ENCODE measurements at places on chromosomes 11 and 22. TPM values are rescaled to one million over a fixed set of nuclear protein-coding genes. Genes with fewer than 3 reads are reported as not detected.

The SHANK2 gene
- 49.6 TPM for total RNA-seq

DNA sequence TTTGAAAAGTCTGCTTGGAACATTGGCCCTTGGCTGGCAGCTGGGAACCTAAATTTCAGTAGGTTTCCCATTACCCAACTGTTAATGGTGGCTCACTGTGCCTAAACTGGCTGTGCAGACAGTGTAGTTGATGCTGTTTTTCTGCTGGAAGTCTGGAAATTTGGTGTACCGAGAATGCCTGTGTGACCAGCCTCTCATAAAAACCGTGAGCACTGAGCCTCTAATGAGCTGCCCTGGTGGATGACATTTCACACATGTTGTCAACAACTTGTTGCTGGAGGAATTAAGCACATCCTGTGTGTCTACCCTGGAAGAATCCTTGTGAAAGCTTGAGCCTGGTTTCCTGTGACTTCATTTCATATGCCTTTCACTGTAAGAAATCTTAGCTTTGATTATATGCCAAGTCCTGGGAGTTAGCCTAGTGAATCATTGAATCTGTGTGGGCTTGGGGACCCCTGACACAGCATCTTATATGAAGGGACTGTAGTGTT is 131.1 kb downstream of the LDLRAD3 start:
- DNase-seq, result no peak

GRCh38 chr11:77879218-77879617 is 58.3 kb downstream of the AAMDC start:
- no peak for DNase-seq

The CDC45 gene
- 23.5 TPM for total RNA-seq

DNA sequence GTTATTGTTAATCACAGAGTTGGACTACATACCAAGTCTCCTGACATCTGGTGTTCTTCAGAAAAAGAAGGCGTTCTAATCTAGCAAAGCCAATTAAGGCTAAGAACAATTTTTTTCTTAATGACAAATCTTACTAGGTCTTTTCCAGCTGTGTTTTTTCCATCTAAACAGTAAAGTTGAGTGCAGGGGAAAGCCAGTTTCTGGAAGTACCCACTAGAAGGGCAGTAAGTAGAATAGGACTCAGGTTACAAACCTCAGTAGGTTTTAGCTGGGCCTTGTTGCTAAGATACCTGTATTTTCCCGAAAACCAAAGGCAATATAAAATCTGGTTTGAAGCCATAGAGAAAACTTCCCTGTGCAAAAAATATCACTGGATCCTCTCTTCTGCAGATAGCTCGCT is 351.9 kb downstream of the ETS1 start:
- DNase-seq, result no peak

The OR52A1 gene
- total RNA-seq, result 12.1 TPM

DNA sequence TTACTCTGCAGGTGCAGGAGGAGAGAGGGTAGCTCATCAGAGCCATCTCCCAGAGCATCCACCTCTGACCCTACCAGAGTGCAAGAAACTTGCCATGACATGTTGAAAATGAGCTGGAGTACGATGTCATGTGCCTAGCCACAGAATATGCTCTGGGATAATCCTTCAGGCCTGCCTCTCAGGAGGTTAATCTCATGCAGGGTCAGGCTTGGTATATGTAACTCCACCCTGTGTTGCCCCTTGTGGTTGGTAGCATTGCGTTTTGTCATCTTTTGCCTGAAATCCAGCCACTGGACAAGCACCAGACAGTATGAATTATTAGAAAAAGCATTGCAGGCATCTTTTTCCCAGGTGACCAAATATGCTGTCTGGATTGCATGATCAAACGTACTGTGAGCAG is 36.2 kb downstream of the CNTF start:
- no peak for DNase-seq

The IGLL5 gene
- not detected for total RNA-seq

DNA sequence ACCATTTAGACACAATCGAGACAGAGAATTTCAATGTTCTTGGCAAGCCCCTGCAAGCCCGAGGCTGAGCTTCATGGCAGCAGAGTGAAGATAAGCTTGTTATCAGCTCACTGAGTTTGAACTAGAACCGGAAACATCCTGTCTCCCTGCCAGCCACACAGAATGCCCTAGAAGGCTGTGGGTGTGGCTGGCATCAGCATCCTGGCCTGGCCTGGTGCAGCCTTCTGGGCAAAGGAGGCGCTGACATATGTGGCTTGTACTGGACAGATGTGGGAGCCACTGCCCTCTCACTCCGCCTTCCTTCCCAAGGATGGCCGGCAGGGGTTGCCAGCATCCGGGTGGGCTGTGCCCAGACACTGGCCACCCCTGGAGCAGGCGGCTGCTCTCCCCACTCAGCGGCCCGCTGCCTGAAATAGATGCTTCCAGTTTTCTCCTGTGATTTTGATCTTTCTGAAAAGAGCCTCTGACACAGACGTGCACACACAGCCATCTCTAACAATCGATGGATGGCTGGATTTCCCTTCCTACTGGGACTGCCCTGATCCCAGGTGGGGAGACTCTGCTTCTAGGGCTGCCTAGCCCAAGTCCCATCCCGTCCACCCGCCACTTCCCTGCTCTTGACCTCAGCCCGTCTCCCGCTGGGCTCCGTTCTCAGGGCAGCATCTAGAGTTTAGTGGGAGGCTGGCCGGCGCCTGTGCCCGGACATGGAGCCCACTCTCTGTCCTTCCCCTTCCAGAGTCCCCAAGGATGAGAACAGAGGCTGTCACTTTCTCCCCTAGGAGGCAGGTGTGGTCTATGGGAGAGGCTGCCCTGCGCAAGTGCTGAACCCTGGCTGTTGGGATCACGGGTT is 149.7 kb downstream of the CTTN start:
- peak; percentile 48 for DNase-seq

GRCh38 chr11:16744128-16744725 is 5.8 kb downstream of the C11orf58 start:
- DNase-seq, result no peak

The SLC37A2 gene
- 1.0 TPM for total RNA-seq

The MTA2 gene
- 131 TPM for total RNA-seq

- DNase-seq, result no peak
Observed at GRCh38 chr11:94525546-94526324, 13.5 kb downstream of the C11orf97 start.
